NCI-H1930 (cell line): ENCODE measurements at places on chromosomes 3 and 15.

DNA sequence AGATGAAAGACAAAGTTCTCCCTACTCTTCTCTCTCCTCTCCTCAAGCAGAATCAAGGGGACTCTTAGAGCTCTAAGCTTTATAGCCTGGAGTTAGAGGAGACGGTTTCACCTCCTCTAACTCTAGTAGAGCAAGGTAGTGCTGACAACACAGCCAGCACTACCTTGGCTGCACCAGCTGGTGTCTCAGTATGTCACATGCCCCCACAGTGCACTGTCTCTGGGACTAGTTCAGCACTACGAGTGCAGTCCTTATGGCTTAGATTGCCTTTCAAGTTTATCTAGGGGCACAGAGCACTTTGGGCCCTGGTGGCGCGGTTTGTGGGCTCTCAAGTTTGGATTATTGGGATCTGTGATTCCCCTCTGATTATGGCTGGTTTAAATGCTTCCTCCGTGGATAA is 614.1 kb upstream of the NECTIN3 start:
- no peak for DNase-seq

- DNase-seq, result no peak
These were observed 1.3 kb downstream of the RHCG start for GRCh38 chr15:89494941-89495637.

DNA sequence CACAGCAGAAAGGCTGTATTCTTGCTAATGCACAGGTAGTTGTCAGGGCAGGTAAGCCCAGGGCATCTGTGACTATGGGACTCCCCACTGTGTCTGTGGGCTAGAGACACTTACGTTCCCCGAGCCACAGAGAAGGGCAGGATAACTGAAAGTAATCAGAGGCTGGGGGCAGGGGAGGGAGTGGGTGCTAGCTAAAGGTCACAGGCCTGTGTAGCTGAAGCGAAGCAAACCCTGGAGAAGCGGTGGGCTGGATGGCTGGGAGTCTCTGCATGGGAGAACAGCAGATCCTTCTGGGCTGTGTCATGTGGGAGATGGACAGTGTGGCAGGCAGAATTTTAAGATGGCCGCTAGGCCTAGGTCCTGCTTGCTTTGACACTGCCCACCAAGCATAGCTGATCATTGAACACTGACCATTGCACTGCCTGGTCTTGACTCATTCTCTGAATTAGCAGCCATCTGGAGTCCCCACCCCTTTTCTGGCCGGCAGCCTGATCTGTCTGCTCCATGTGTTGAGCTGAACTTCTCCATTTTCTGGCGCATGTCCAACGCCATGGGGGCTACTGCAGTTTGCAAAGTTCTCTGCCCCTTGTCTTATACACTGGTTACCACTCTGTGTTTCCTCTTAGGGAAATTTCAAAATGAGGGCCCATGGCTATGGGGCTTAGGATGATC is 110.0 kb downstream of the DGKG start:
- no peak for DNase-seq

GRCh38 chr3:188007897-188008296 is 146.1 kb upstream of the LPP start:
- no peak for DNase-seq

- DNase-seq, result peak; percentile 71
These were observed at the start of gene UQCRC1 for GRCh38 chr3:48609088-48610005. TSS of gene UQCRC1 (minus strand) at chr3:48609646. CDS start at chr3:48609620, 26 bp downstream.

DNA sequence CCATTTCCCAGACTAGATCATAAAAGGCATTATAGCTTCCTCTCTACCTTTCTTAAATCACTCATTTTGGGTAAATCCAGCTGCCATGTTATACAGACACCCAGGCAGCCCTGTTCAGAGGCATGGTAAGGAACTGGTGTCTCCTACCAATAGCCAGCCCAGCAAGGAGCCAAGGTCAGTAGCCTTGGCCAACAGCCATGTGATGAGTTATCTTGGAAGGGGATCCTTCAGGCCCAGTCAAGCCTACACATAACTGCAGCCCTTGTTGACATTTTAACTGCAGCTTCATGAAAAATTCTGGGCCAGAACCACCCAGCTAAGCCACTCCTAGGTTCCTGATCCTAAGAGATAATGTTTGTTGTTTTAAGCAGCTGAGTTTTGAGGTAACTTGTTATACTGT is 29.0 kb upstream of the ZMAT3 start:
- no peak for DNase-seq

GRCh38 chr15:86829245-86829644 is 749.6 kb downstream of the AGBL1 start:
- no peak for DNase-seq

GRCh38 chr15:57580866-57581265 is 10.8 kb upstream of the MYZAP start:
- no peak for DNase-seq

DNA sequence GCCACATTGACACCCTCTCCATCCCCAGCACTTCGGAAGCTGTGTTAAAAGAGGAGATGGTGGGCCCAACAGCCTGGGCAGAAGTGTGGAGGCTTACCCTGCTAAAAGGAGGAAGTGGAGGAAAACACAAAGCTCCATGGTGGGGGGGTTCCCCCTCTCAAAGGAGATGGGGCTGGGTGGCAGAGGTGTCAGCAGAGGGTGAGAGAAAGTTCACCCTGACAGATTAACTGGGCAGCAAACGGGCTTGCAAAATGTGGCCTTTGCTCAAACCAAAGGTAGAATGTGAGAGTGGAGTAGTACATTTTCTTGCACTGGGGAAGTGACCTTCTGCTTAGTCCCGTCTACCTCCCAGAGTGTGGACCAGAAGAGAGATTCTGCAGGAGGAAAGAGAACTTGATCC is 44.7 kb downstream of the MYO1E start:
- no peak for DNase-seq

DNA sequence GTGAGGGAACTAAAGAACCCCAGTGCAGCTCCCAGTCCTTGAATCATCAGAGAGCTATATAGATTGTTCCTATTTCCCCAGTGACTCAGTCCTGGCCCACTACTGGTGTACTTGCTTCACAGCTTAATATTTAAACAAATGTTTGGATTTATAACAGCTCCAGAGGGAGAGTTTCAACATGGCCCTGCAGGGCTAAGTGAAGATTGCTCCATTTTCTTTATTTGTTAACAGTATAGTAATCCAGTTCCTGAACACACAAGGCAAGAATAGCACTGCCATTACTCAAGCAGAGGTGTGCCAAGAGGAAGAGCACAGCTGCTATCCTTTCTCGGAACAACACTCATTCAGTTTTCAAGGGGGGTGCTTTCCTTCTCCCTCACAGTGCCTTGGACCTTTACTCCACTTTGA is 6.5 kb downstream of the SQOR start:
- no peak for DNase-seq
